ENCODE measurements at places on chromosomes 2 and 18.

DNA sequence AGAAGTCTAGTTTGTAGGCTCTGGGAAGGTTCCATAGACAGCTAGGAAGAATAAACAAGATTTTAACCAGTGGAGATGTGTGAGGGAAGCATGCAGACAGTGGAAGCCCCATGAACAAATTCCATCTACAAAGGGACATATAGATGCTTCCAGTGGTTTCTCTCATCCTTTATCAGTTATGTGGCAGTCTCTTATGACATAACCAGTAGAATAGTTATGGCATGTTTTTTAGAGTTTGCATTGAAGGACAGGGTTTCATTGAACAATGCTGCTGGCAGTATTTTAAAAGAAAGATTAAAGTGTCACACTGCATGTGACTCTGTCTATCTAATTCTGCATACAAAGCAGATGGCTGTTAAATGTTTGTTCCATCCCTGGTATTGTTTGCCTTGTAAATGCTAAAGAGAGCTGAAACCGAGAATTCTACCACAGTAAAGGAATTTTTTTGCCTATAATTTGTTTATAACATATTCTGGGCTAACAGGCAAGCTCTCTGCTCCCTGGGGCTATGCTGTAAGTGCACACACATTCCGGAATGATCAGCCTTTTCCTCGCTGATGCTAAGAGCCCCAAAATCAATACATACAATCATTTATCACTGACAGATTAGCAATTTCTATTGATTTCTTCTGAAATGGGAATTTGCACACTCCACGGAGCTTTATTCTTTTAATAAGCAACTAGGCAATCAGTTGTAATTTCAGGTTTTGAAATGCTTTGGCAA lies 76.8 kb upstream of the PELI1 start:
- no peak for DNase-seq

DNA sequence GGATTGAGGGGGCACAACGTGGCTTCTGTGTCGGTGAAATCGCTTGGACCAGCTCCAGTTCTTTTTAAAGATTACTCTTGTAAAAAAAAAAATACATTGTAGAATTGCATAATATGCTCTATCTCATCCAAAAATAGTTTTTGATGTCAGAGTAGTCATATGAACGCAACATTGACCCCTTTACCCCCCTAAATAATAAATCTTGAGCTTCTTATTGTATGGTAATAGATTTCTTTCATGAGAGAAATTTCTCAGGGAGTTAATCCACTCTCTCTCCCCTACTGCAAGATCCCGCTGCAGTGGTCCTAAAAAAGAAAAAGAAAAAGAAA lies 50.2 kb upstream of the PAIP2B start:
- no peak for DNase-seq

- DNase-seq, result no peak
Measured at GRCh38 chr2:121473512-121473911, 57.2 kb upstream of the RNU4ATAC start.

DNA sequence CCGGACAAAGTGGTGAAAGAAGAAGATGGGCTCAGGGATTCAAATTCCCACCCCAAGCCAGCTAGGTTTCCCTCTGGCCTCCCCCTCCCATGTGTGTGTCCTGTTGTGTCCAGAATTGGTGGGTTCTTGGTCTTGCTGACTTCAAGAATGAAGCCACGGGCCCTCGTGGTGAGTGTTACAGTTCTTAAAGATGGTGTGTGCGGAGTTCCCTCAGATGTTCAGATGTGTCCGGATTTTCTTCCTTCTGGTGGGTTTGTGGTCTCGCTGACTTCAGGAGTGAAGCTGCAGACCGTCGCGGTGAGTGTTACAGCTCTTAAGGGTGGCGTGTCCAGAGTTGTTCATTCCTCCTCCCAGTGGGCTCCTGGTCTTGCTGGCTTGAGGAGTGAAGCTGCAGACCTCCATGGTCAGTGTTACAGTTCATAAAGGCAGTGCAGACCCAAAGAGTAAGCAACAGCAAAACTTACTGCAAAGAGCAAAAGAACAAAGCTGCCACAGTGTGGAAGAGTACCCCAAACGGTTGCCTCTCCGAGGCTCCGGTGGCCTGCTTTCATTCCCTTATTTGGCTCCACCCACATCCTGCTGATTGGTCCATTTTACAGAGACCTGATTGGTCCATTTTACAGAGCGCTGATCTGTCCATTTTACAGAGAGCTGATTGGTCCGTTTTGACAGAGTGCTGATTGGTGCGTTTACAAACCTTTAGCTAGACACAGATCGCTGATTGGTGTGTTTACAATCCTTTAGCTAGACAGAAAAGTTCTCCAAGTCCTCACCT lies 37.7 kb upstream of the KLF11 start:
- no peak for DNase-seq

DNA sequence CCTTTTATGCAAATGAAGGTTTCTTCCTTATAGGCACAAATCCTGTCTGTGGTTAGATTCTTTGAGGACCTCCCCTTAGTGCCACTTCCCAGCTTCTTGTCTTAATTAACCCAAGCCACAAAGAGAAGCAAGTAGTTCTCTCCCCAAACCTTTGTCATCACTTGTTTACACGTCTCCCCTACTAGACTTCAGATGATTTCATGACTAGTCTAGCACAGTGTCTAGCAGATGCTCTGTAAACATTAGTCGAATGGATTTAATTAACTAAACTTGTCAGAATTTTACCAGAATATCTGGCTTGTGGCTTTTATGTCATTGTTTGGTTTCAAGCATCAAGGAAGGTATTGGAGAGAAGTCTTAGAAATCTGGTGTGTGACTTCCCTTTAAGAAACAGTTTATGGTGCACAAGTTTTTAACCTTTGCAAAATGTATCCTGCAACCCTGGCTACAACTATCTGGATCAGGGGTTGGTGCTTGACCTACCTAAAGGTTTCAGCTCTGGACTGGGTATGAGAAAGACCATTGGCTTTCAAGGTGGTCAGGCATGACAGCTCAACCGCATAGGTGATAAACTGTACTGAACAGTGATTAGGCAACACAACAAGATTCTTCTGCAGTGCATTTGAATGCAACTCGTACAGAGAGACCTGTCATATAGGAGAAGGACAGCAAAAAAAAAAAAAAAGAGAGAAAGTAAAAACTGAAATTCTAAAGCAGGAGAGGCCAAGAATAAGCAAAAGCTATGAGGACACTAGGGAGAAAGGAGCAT lies 93.2 kb upstream of the CCDC150 start:
- DNase-seq, result no peak

DNA sequence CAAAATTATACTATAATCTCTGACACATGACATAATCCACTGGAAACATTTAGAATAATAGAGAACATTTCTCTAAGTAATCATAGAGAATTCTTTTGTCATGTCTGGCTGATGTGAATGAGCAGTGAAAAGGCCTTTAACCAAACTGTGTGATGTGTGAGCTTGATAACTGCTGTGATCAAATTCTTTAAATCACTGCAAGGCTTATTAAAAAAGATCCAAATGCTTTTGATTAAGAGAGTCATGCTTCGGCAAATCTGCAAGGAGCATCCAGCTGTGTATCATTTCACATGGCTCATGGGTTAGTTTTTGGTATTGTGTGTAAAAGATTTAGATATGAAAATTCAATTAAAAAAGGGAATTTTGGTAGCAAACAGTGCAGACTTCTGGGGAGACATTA lies 58.6 kb upstream of the TFPI start:
- no peak for DNase-seq
